ENCODE measurements at places on chromosomes 5 and 9. TPM values are rescaled to one million over a fixed set of nuclear protein-coding genes. Genes with fewer than 3 reads are reported as not detected.
A peak's percentile ranks its signal among the peaks of the same experiment; 100 is the strongest.

- peak; percentile 27 for DNase-seq
Measured at GRCh38 chr9:19464764-19465585, 56.2 kb downstream of the ACER2 start.

DNA sequence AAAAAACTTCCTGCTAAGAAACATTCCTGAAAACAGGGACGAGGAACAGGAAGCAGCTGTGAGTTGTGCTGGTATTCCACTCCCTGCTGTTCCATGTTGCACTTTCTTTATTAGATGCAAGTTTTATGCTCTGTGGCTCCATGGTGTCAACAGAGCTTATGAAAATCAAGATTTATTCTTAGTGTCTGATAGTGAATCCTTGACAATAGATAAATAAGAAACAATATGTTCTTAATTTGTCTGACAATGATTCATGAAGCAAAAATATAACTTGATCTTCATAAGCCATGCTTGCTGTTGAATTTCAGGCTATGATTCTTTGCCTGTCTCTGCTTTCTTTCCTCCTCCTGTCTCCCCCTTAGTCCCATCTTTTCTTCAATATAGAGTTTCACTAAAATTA, 119.6 kb downstream of the DROSHA start:
- DNase-seq, result no peak

GRCh38 chr5:35745193-35745592, 111.5 kb upstream of the IL7R start:
- no peak for DNase-seq

- DNase-seq, result no peak
Measured at GRCh38 chr9:642014-642413, 199.5 kb upstream of the DMRT1 start.

Gene MAMDC2
- total RNA-seq, result 6.6 TPM

DNA sequence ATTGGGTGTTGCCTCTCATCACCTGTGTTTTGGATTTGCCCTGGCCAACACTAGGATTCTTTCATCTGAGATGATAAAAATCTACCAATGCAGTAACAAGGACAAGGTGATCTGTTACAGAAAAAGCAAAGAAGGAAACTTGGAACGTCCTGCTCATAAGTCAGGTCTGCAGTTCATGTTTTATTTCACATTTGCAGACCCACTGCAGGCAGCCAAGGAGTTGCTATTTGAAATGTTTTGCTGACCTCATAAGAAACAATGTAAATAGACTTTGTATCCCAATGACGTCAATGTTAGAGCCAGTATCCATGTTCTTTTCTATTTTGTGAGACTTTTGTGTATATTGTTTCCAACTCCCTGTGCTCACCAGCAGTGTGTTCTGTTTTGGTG, 312.9 kb downstream of the DEPDC1B start:
- no peak for DNase-seq

DNA sequence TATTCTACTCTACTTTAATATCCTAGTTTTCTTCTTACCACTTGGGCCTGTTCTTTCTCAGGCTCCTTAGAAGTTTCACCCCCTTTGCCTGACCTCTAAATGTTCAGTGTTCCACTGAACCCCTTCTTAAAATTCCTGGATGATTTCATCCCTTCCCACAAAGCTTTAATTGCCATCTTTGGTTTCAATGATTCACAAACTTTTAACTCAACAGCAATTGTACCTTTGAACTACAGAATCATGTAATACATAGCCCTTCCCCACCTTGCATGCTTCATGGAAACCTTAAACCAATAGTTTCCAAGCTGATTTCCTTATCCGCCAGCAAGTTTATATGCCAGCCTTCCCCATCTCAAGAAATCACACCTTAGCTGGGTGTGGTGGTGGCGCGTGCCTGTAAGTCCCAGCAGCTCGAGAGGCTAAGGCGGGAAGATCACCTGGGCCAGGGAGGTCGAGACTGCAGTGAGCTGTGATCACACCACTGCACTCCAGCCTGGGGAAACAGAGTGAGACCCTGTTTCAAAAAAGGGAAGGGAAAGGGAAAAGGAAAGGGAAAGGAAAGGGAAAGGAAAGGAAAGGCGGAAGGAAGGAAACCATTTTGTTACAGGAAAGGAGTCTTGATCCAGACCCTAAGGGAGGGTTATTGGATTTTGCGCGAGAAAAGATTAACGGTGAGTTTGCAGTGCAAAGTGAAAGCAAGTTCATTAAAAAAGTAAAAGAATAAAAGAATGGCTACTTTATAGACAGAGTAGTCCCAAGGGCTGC, 1023.7 kb upstream of the DMAC1 start:
- DNase-seq, result peak; percentile 70

- no peak for DNase-seq
Measured at GRCh38 chr9:90874194-90874593, 72.6 kb downstream of the SYK start.

DNA sequence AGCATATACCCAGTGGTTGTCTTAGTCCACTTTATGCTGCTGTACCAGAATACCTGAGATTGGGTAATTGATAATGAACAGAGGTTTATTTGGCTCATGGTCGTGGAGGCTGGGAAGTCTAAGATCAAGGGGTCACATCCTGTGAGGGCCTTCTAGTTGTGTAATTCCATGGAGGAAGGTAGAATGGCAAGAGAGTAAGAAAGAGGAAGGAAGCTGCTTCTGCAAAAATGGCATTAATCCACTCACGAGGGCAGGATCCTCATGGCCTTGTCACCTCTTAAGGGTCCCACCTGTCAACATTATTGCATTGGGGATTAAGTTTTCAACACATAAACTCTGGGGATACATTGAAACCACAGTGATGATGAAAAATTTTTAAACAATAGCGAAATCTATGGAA, 17.0 kb downstream of the BTNL8 start:
- no peak for DNase-seq

DNA sequence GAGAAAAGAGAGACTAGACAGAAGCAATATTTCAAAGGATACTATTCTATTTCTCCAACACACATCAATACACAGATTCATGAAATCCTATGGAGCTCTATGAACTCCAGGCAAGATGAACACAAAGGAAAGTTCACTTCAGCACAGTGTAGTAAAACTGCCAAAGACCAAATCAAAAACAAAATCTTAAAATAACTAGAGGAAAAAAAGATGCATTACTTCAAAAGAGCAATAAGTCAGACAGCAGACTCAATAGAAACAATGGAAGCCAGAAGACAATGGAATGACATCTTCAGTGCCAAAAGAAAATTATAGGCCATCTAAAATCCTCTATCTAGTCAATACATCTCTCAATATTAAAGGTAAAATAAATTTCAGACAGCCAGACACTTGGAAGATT, 205.3 kb upstream of the TBC1D2 start:
- no peak for DNase-seq

DNA sequence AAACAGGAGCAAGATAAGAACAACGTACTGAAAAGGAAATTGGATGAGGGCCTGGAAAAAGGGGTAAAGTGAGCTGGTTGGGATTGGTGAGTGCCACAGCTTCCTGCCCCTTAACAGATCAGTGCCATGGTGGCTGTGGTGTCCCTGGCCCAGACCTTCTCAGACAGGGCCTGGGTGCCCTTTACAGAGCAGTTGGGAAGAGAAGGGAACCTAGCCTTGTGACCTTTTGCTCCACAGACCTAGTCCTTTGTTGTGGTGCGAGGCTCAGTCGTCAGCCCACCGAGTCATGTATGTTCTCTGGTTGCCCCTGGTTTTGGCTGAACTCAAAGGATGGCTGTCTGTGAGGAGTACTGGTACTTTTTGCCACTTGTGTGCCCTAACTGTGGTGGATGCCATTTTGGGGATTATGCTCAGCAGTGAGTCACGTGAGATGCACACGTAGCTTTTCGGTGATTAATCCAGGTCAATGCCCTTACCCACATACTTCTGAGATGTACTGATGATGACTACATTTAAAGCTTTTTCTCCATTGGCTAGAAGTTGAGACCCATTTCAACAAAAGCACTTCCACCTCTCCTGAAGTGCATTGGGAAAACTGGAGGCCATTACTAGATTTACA, 48.4 kb downstream of the EXOSC2 start:
- peak; percentile 54 for DNase-seq

DNA sequence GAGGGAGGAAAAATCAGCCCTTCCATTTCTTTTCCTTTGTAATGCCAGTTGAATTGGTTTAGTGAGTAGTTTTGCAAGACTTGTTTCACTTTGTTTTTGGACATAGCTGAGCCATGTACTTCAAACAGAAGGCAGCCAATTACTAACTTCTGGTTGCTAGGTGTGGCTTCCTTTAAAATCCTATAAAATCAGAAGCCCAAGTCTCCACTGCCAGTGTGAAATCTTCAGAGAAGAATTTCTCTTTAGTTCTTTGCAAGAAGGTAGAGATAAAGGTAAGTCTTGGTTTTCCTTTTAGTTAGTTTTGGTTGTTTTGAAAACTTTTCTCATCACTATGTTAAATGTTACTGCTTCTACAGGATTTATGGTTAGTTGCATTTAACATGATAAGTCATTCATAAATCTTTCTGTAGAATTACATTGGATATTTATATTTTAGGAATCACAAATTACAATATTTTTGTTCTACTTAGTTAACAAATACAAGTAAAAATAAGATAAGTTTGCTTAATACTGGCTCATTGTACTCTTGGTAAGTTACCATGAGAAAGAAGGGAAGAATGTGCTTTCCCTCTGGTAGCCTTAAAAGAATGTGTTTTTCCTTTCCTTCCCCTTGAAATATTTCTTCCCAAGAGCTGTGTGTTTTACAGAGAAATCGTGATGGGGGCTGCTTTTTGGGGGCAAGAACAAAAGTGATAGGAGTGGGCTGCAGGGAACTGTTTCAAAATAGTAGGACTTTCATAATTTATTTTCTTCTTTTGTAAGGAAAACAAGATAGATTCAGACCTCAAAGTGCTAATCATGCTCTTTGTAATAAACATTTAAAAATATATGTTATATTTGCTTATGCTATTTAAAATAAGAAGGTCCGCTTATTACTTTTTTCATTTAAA, at the start of gene ANXA1:
Gene ANXA1 (plus strand): TSS at position 213 of the 890 bp plus-strand sequence. CDS start 6,671 bp downstream, outside the sequence.
- peak; percentile 70 for DNase-seq

Gene PRUNE2
- total RNA-seq, result 0.63 TPM

Gene FOXD4L5
- total RNA-seq, result not detected

GRCh38 chr5:22057012-22057411, 796.1 kb downstream of the CDH12 start:
- no peak for DNase-seq

- no peak for DNase-seq
Measured at GRCh38 chr5:132296412-132297016, 2.3 kb downstream of the SLC22A4 start.

Gene HEXB
- total RNA-seq, result 94.2 TPM

GRCh38 chr9:80615964-80616363, 1044.2 kb downstream of the TLE4 start:
- no peak for DNase-seq
